ENCODE measurements at places on chromosomes 2 and 18.

GRCh38 chr2:240561325-240561971, 1.3 kb downstream of the DUSP28 start:
- DNase-seq: no peak

- DNase-seq: no peak
These were observed 238.1 kb downstream of the LPIN1 start for GRCh38 chr2:11984316-11985158.

GRCh38 chr2:236176417-236176816, 8.2 kb upstream of the GBX2 start:
- DNase-seq: no peak

GRCh38 chr2:236161082-236161462, 7.1 kb downstream of the GBX2 start:
- no peak for DNase-seq

- no peak for DNase-seq
These were observed 309.5 kb upstream of the CCDC68 start for GRCh38 chr18:55268628-55269275.

DNA sequence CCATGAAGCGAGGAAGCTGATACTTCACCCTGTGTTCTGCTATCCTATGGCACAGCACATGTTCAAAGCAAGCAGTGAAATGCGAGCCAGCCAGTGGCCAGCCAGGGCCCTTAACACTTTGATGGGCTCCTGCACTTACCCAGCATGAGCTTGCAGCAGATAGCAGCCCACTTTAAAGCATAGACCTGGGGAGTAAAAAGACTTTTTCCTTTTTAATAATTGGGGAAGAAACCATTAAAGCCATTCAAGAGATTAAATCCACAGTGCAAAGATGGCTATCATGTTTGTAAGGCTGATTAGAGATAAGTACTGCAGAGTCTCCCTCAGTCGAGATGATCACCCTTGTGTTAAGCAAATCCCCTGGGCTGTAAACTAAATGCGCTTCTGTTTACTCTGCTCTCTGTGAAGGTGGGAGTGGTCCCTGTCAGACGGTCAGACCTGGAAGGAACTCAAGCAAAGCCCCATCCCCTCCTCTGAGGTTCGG, 15.7 kb downstream of the CCBE1 start:
- no peak for DNase-seq

GRCh38 chr2:54763636-54764291, 40.3 kb downstream of the EML6 start:
- no peak for DNase-seq

DNA sequence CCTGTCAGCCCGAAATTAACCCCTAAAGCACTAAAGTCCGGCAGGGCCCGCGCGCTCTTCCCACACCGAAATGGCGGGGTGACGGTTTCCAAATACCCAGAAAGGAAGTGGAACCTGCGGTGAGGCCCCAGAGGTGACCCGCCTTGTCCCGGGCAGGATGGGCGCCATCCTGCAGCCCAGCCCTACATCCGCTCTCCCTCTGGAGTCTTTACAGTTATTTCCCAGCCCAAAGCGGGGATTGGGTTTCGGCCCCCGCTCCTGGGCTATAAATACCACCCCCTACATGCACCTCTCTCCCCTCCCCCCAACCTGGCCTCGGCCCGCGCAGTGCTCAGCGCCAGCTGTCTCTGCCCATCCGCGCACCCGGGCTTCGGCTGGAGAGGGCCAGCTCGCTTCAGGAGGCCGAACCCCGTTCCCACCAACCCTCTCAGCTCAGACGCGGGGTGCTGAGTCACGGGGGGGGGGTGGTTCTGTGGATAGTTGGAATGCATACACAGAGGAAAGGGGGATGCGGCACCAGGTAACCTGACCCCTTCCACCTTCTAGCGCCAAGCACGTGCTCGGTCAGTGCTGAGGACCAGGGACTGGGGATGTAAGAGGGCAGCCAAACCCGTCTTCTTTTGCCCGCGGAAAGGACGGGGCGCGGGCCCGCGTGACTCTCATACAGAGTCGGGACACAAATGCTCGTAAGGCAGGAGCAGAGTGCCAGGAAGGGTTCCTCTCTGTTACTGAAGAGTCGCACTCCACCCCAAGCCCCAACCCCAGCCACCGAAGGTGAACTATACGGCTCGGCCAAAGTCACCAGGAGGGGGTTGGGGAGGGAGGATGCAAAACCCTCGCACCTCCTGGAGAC, at the start of gene TUBA4B:
TUBA4B (plus strand) TSS at position 344 of the 853 bp plus-strand sequence; CDS start at position 509, 165 bp downstream.
- no peak for DNase-seq

- DNase-seq: no peak
These were observed 5.3 kb downstream of the TPO start for GRCh38 chr2:1418566-1418965.
